Naive thymus-derived CD8-positive, alpha-beta T cell (primary cell): ENCODE measurements at places on chromosomes 5 and 9.

GRCh38 chr5:6548756-6549285 lies 84.0 kb downstream of the NSUN2 start:
- no peak for DNase-seq

GRCh38 chr5:74631081-74631953 lies 9.2 kb downstream of the ENC1 start:
- no peak for DNase-seq

GRCh38 chr9:224026-224425 lies 9.4 kb downstream of the DOCK8 start:
- DNase-seq, result no peak

- no peak for DNase-seq
These were observed 1293.9 kb upstream of the CDH6 start for GRCh38 chr5:29899583-29899982.

- DNase-seq, result no peak
These were observed 5.6 kb downstream of the MEIKIN start for GRCh38 chr5:131939690-131940345.

DNA sequence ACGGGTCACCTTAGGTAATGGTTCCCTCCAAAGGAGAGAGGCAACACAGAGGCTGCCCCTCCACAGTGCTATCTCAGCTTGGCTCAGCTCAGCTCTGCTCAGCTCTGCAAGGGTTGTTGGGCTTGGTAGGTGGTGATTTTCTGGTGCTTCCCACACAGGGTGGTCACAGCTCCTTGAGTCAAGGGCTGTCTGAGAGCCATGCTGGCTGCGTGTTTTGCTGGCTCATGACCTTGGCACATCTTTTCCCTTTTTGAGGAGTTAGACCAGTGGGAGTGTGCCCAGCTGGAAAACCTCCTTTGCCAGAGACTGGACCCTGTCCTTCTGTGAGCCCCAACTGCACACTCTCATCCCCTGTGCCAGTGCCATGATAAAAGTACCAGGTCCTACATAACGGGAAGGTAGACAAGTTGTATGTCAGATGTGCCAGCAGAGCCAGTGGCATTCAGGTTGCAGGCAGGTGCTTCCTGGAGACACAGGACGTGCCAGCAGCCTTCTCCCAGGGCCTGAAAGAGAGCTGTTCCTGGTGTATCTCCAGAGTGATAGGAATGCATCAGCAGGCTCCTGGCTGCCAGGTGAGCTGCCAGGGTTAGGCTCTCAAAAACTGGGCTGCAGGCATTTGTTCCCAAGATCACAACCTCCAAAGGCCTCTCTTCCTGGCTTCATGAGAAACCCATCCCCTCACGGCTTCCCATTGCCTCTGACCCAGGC lies 118.6 kb upstream of the CXCL14 start:
- DNase-seq, result no peak

DNA sequence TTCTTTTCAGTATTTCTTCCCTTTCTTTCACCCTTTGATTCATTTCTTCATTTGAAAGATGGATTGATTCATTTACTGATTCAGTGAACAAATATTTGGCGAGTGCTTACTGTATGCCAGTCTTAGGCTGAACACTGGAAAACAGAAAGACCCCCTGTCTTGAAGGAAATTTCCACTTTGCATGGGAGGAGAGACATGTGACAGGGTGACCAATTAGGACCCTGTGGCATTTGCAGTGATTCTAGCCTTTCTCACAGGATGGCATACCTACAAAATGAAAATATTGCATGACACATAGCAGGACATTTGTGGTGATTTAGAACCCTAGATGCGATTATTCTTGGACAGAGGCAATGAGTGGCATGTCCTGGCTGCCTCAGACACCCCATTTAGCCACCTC lies 407.2 kb upstream of the SGCD start:
- no peak for DNase-seq

DNA sequence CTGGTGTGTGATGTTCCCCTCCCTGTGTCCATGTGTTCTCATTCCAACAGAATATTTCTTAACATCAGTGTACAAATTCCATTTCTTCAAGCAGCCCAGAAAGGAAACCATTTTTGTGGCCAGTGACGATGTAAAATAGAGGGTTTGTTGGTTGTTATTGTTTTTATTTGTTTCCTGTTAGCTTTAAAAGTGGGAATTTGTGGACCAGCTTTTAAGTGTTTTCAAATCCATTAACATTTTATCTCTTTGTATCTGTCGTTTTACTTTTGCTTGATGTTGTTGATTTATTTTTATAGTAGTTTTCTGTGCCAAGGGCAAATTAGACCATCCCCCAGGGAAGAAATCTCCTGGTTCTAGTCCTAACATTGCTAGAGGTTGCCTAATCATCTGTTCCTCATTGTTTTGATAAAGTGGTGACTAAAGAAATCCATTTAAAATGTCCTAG lies 100.0 kb downstream of the GDNF start:
- no peak for DNase-seq

GRCh38 chr9:111957856-111958631 lies 61.4 kb downstream of the UGCG start:
- no peak for DNase-seq
